Small intestine (tissue), 16 donors: ENCODE measurements at places on chromosomes 1 and 21. TPM values are rescaled to one million over a fixed set of nuclear protein-coding genes. Genes with fewer than 3 reads are reported as not detected.
A peak's percentile ranks its signal among the peaks of the same experiment; 100 is the strongest.

DNA sequence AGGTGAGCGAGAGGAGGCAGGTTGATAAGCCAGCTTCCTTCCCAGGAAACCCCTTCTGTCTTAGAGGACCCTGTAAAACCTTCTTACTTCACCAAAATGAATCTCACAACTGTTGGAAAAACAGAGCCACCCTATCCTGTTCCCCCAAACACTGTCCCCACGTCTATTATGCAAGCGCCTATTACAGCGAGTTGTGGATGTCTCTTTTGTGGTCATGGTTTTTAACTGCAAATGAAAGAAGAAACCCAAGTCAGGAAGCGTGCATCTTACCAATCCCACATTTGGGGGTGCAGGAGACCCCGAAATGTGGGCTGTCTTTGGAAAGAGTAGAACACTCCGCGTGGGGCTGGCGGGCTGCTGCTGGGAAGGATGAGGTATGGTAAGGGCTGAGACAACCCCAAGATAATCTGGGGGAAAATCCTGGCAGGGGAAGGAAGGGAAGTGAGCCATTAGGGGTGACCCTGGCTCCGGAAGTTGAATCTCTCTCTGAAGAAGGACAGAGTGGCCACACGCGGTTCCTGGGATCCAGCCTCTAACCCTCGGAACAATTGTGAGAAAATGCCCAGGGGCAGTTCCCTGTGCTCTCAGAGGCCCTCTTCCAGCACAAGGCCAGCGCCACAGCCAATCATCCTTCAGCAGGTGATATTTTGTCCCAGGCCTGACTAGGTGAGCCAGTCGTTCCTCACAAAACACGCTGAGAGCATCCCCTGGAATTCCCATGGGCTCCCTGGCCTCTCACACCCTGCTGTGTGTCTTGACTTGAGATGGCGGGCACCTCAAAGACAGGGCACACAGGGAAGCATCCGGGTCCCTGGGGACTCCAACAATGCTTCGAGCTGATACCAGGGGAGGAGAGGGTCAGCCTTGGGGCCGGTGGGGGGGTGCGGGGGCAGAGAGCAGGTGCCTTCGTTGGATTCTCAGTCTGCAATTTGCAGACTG lies 168.5 kb upstream of the IRF2BP2 start:
- peak; percentile 66 for DNase-seq

GRCh38 chr1:235527196-235527814 lies 23.1 kb upstream of the B3GALNT2 start:
- no peak for DNase-seq

DNA sequence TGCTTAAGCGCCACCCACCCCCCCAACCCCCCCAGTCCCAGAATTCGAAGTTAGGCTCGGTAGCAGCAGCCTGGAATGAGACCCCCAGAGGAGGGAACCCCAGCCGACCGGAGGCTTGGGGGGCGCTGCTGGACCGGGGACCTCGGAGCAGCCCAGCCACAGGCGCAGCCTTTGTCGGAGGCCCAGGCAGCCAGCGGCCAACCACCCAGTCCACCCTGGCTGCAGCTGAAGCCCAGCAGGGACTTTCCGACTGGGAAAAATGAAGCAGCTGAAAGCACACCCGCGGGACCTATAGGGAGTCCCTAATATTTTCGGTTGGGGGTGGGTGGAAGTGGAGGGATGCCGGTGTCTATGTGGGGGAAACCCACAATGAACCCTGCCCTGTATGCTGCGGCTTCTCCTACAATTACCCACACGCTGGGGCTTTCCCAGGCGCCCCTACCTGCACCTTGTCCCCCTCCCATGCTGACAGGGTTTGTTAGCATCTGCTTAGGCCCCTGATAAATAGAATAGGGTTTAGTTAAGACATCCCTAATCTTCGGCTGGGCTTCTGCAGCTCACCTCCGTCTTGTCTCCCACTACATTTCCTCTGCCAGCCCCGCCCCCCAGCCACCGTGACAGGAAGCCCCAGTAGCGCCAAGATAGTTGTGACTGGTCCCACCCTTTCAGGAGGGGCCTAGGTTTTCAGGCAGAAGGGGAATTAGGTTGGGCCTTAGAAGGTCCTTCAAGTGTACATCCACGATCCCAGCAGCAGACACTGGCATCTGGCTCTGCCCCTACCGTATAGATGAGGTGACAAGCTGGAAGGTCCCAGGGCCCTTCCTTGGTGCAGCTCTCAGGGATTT lies 838 bp downstream of the CCDC28B start:
- peak; percentile 72 for DNase-seq

MACO1 gene
- polyA plus RNA-seq = 8.1 TPM

GRCh38 chr1:66478116-66478515 lies 55.8 kb upstream of the SGIP1 start:
- no peak for DNase-seq

DNA sequence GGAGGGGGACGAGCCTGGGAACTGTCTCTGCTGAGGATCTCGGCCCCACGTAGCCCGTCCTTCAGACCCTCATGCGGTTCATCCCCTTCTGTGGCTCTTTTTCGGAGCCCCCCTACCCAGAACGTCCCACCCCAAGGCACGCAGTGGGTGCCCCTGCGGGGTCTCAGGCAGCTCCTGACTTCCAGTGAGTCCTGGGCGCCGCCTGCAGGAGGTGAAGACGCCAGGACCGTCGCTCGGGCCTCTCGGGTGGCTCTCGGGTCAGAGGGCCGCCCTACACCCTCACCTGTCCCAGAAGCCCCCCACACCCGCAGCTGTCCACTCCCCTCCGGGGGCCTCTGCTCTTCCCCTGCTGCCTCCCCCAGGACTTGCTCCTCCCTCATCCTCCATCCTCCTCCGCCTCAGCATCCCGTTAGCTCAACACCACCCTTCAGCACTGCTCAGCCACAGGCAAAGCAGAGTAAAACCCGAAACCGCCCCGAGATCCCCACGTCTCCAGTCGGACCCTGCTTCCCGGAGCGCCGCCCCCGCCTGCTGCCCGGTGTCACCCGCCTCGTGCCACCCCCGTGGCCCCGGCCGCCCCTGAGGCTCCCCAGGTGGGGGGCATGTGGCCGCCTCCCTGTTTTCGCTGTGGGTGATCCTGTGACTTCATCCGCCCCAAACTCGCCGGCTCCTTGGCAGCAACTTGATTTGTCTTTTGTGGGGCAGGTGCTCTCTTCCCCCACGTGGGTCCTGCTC lies 13.3 kb upstream of the POFUT2 start:
- no peak for DNase-seq

DNA sequence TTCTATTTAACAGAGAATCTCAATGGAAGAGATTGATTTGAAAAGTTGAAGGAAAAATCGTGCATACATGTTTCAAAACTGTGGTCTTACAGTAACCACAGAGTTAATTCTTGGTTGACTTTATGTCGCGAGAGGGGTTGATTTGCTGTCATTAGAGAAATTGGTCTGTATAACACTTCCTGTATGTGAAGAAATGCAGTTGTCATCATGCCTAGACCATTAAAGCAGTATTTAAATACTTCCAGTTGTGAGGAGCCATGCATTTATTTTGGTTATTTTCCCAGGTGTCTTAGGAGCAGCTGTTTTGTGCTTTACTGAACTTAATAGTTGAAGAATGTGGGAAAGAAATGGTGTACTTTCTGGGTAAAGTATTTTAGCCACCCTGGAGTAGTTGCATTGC lies 76.2 kb downstream of the NFIA start:
- DNase-seq = no peak

SH2D1B gene
- polyA plus RNA-seq = 0.33 TPM

PSMD4 gene
- 152 TPM for polyA plus RNA-seq

GRCh38 chr1:222634180-222635013 lies 16.5 kb downstream of the MIA3 start:
- peak; percentile 91 for DNase-seq

UTS2 gene
- polyA plus RNA-seq = 0.68 TPM

DNA sequence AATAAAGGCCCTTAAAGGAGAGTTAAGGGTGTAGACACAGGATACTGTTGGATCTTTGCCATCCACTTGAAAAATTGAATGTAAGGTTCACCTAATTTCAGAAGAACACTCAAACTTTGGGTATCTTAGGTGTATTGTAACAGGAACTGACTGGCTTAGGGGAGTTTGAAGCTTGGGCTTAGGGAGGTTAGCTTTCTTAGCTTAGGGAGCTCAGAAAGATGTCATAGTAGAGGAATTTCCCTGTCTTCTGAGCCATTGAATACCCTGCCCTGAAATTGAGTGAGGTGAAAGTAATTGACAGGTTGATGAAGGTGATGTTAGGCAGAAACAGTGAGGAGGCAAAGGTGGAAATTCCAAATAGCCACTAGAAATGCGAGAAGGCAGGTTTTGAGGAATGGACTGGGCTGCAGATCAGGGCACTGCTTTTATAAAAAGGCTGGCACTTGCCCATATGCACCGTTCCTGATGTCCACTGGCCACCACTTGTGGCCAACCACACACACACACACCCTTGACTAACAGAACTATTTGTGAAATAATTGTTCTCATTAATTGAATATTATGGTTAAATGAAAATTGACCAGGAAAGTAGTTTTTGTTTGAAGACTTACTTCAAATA lies 16.5 kb downstream of the BACH1 start:
- DNase-seq = no peak

DNA sequence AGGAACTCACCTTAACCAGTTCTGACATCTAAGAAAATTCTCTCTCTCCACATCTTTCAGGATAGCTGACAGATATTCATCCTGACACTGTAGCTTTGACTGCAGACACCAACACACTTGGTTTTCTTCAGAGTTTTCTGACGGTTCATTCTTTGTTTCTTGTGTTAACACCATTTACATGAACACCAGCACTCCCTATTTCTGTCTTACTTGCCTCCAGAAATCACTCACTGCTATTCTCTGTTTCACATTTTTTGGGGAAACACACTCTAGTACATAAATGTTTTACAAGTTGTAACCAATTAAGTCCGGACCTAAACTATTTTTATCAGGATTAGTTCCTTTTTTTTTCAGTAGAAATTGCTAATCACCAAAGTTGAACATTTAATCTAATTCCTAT lies 15.4 kb downstream of the FLVCR1 start:
- DNase-seq = no peak

RGS8 gene
- 0.01 TPM for polyA plus RNA-seq

HOOK1 gene
- 38.9 TPM for polyA plus RNA-seq

EYA3 gene
- polyA plus RNA-seq = 7.9 TPM

- no peak for DNase-seq
Observed at GRCh38 chr1:173503391-173503790, 26.3 kb downstream of the PRDX6 start.

IRF6 gene
- 26.8 TPM for polyA plus RNA-seq

GRCh38 chr1:56135069-56135863 lies 444.1 kb downstream of the PLPP3 start:
- no peak for DNase-seq
